ENCODE measurements at places on chromosomes 3 and 15.

- no peak overlapping the region for H3K27ac ChIP-seq
- H3K27me3 ChIP-seq, result no peaks in the 10 kb centered on the region
- H3K4me3 ChIP-seq, result no peak overlapping the region
- peaks cover 14% of the 10 kb centered on the region for H3K4me1 ChIP-seq
Observed at GRCh38 chr3:150299201-150299600, 108.9 kb upstream of the TSC22D2 start.

GRCh38 chr15:52303093-52303772 is 7.6 kb upstream of the MYO5C start:
- H3K4me1 ChIP-seq, result no peaks in the 10 kb centered on the region
- H3K4me3 ChIP-seq, result no peak overlapping the region
- no peak overlapping the region for H3K27ac ChIP-seq
- H3K27me3 ChIP-seq, result no peaks in the 10 kb centered on the region
- DNase-seq, result no peak
- H3K36me3 ChIP-seq, result no peaks in the 10 kb centered on the region

- no peaks in the 10 kb centered on the region for H3K27me3 ChIP-seq
- no peak overlapping the region for H3K4me3 ChIP-seq
- no peaks in the 10 kb centered on the region for H3K4me1 ChIP-seq
- DNase-seq, result no peak
- H3K36me3 ChIP-seq, result no peaks in the 10 kb centered on the region
Observed at GRCh38 chr3:181844211-181844610, 132.5 kb downstream of the SOX2 start.

DNA sequence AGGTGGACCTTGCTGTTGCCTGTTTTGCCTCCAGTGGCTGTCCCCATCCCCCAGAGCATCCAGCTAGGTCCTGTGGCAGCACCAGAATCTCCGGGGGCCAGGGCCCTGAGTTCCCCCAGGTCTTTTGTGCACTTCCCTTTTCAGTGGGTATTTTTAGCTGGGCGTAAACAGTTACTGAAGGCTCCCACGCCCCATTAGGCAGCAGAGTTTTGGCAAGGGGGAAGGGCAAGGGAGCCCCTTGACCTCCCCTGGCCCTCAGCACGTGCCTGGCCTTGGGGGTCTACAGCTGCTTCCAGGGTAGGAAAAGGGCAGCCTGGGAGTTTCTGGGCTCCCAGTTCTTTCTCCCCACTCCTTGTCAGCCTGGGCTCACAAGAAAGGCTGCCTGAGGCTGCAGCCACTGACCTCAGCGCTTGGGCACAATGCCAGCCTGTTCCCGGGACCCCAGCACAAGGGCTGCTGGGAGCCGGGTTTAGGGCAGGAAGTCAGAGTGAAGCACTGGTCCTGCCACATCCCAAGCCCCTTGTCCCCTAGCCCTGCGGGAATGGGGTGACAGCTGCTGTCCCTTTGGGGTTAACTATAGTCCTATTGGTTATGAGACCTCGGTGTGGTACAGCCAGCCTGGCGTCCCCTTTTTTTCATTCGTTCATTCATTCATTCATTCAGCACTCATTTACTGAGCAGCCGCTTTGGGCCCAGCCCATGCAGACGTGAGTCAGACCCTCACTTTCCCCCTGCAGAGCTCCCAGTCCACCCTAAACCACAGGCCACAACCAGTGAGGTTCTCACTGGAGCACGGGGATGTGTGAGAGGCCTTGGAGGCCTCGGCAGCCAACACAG is 8.4 kb downstream of the CSK start:
- H3K4me1 ChIP-seq, result peaks cover 7% of the 10 kb centered on the region
- H3K4me3 ChIP-seq, result no peak overlapping the region
- H3K36me3 ChIP-seq, result no peaks in the 10 kb centered on the region

GRCh38 chr3:1903111-1903510 is 195.6 kb upstream of the CNTN4 start:
- no peaks in the 10 kb centered on the region for H3K4me1 ChIP-seq
- H3K4me3 ChIP-seq, result no peak overlapping the region
- no peak for DNase-seq
- H3K27me3 ChIP-seq, result no peaks in the 10 kb centered on the region
- H3K36me3 ChIP-seq, result no peaks in the 10 kb centered on the region
